ENCODE measurements at places on chromosomes 16 and 17.

GRCh38 chr17:35291802-35292201 is 48.9 kb downstream of the SLFN5 start:
- no peak for DNase-seq

DNA sequence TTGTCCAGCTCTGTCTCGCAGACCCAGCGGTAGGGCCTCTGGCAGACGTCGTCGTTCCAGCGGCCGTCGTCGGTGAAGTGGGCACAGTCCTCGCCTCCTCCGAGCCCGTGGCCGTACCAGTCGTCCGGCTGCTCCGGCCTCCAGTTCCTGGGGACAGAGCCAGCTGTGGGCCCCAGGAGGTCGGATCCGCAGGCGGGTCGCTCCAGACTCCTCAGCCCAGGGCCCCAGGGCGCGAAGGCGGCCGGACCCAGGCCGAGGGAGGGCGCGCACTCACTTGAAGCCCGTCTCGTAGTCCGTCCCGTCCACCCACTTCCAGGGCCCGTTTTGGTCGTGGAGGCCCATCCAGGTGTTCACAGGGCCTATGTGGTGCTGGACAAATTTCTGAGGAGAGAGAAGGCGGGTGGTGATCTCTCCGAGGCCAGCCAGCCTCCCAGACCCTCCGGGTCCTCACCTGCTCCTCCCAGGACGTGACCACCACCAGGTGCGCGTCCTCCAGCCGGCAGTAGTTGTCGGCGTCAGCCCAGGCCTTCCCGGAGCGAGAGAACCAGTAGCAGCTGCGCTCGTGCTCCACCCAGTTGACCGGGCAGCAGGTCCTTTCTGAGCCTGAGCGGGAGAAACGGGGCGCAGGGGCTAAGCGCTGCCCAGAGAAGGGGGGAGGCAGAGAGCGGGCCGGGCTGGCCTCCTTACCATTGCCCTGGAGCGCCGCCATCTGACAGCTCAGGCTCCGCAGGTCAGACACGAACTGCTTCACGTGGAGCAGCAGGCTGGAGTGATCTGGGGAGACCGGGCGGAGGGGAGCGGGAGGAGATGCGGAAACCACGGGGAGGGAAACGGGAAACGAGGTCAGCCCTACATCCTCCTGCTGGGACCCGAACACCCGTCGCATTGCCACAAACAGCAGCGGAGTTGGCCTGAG is 5.2 kb downstream of the ASGR1 start:
- no peak for DNase-seq

DNA sequence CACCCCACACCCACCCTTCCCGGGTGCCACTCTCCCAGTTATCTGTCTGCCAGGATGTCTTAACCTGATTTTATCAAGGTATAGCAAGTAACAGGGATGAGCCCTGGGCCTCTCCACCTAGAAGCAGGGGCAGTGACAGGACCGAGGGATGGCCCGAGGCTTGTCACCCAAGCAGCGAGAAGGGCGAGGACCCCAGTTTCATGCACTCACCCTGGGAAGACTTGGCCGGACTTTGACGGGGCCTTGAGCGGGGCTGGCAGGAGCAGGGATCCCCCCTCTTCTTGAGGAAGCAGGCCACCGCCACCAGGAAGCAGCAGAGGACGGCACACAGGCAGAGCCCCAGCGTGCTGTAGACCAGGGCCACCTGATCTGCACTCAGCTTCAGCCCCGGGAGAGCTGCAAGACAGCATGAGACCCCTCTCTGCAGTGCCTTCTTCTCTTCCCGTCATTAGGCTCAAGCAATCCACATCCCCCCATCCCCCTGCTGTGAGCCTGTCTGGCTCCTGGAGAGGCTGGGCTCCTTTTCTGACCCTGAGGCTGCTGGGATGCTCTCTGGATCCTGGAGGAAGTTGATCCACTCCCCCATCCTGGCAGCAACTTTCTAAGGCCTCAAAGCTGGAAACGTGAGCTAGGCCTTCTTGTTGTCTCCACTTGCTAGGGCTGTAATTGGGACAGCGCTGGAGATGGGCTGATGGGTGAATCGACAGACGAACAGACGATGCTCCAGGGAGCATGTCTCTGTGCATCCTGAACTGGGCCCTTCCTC is 31.6 kb downstream of the TNFRSF13B start:
- DNase-seq = no peak

DNA sequence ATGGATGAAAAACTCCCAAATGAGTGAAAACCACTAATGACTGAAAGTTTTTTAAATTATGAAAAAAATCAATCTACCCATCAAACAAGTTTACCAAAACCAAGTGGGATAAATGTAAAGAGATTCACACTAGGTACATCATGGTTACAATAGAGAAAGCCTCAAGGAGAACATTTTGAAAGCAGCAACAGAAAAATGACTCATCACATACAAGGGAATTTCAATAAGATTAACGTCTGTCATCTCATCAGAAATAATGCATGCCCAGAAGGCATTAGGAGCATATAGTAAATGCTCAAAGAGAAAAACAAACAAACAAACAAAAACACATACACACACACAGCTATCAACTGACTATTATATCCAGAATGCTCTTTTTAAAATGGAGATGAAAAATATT is 261.8 kb upstream of the KIF2B start:
- no peak for DNase-seq

DNA sequence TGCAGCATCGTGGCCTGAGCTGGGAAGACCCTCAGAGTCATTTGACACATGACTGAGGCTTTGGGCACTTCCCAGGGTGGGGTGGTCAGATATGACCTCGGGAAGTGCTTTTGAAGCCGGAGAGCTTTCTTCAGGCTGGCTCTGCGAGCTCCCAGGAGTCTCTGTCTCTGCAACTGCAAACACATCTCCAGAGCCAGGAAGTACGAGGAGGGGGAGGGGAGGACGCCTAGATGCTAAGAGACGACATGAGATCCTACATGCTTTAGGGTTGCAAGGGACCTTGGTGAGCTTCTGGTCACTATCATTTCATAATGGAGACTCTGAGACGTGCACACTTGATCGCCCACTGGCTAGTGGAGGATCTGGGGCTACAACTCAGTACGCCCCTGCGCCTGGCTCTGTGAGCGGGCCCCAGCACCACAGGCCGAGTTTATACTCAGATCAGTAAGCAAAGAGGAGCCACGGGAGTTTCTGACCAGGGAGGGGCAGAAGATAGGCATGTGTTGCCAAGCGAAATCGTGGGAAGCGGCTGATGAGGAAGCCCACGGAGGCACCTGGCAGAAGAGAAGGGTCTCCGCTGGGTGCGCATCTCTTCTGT is 527 bp upstream of the MGAT5B start:
- DNase-seq = no peak

GRCh38 chr17:43713494-43714162 is 45.0 kb downstream of the SOST start:
- no peak for DNase-seq

- no peak for DNase-seq
Measured at GRCh38 chr17:9220398-9221146, 199.3 kb downstream of the NTN1 start.

DNA sequence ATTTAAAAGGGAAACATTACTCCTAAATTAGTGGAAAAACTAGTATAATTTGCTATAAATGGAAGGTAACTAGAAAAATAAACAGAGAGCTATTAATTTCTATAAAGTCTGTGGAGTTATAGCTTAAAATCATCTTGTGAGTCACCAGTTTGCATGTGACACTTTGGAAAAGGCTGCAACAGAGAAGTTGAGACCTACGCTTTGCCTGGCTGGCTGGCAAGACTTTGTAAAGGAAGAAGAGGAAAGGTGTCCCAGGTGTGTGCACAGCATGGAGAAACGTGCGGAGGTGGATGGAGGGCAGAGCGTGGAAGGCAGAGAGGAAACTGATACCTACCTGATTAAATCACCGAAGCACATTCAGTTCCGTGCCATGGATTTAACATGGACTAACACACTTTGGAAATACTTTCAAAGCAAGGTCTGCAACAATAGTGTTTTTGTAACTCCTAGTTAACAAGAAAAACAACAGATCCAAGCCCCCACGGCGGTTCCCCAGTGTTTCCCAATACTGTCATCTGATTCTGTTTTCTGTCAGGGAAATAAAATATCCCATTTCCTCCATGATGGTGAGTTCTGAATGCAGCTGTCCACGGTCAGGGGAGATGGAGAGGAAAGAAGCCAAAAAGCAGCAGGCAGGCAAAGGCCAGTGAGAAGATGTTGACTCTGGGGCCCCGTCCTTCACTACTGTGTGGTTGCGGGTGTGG is 134.8 kb downstream of the XYLT1 start:
- DNase-seq = no peak

DNA sequence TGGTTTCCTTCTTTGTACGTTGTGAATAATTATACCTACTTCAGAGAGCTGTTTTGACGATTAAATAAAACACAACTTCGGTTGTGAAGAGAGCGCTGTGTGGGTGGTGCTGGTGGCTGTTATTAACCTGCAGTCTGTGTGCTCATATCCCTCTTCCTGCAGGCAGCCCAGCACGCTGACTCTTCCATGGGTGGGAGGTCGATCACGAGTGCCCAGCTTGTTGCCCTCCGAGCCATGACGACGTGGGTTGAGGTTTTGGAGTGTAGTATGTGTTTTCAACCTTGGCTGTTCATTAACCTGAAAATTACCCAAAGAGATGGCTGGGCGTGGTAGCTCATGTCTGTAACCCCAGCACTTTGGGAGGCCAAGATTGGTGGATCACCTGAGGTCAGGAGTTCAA is 11.3 kb upstream of the GCSH start:
- no peak for DNase-seq

DNA sequence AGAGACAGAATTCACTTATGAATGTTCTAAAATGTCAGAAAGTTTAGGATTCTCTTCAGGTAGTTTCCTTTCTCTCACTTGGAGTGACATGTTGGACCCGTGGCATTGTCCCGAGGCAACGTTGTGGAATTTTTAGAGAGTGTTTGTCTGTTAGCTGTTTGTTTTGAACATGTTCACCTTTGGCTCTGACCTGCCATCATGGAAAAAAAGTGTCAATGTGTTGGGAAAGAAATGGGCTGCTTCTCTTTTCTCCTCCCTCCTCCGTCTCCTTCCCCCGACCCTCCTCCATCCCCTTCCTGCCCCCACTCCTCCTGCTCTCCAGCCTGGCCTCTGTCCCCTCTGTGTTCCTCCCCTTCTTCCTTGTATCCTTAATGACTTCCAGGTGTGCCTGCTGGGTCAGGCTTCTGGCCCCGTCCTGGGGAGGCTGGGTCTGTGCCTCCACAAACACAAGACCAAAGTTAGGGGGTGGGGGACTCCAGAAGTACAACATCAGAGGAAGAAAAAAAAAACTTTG is 463.1 kb downstream of the MAF start:
- no peak for DNase-seq

- no peak for DNase-seq
Measured at GRCh38 chr17:37274461-37274860, 101.3 kb upstream of the C17orf78 start.

- DNase-seq = peak; percentile 45
Measured at GRCh38 chr17:17835415-17836249, 1.2 kb downstream of the SREBF1 start.

- no peak for DNase-seq
Measured at GRCh38 chr16:86029131-86029741, 130.3 kb downstream of the IRF8 start.

- DNase-seq = no peak
Measured at GRCh38 chr17:80753685-80754345, 209.2 kb downstream of the RPTOR start.

GRCh38 chr17:50615828-50616227 is 18.9 kb upstream of the ABCC3 start:
- DNase-seq = no peak

DNA sequence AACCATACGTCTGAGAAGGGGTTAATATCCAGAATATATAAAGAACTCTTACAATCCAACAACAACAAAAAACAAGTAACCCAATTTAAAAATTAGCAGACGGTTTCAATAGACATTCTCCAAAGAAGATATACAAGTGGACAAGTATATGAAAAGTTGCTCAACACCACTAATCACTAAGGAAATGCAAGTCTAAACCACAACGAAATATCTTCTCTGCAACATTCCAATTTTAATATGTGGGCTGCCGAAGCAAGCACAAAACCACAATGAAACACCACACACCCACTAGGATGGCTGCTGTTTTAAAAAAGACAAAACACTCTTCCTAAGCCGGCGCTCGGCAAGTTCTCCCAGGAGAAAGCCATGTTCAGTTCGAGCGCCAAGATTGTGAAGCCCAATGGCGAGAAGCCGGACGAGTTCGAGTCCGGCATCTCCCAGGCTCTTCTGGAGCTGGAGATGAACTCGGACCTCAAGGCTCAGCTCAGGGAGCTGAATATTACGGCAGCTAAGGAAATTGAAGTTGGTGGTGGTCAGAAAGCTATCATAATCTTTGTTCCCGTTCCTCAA is 5.9 kb upstream of the SLC13A2 start:
- no peak for DNase-seq

DNA sequence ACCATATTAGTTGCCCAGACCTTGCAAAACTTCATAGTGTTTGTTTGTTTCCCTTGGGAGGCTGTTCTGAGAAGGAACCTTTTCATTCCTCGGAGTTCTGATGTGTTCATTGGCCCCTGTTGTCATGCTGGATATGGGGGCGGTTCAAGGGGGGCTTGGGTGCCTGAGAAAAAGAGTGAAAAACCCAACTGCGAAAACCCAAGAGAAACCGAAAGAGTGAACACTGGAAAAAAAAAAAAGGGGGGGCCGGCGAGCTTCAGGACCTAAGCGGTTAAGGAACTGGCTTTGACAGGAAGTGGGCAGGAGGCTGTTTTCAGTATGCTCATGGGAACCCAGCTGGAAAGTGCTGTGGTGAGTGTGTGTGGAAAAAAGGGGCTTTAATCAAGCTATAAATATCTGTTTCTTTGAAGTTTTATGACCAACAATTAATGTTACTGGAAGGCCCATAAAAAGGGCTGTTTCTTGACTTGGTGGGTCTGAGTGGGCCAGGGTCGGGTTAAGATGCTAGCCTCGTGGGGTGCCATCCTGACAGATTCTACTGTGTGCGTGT is 510.7 kb downstream of the MAF start:
- DNase-seq = no peak

DNA sequence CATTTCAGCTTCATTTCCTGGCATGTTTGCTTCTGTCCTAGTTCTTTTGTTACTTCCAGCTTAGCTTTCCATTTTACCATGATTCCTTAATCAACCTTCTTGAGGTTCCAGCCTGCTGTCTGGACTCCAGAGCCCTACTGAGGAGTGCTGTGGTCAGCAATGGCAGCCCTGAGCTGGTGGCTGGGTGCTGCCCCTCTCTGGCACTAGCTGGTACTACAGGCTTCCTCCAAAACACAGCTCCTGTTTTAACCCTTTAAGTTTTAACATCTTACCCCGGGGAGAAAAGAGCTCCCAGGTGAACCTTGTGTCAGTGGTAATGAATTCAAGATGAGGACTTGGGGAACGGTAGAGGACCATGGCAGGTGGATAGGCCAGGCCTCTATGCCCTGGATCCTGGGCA is 395.5 kb downstream of the TMEM114 start:
- DNase-seq = peak; percentile 14

Data from hematopoietic multipotent progenitor cell treated with erythropoietin and hydrocortisone succinate and interleukin-3 and kit ligand, for 17 days (in vitro differentiated cells).